Activated CD4-positive, alpha-beta T cell treated with anti-CD3 and anti-CD28 coated beads, Interleukin-2, amount 50 U/mL, for 4 hours (primary cell): ENCODE measurements at places on chromosomes 4 and X.

DNA sequence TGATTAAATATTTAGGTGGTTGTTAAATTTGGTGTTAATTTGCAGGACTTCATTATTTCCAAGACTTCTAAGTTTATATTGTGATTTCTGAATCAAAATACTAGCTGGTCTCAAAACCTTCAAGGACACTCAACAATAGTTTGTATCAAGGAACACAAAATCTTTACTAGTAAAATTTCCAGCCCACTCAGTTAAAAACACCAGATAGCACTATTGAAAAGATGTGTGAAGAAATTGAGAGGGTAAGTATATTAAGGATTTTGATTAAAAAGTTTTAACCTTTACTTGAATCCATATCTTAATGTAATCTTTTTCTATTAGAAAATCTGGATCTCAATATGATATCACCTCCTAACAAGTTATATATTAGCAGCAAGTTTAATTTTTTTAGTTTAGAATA lies 89.3 kb upstream of the UGT8 start:
- no peak for DNase-seq

DNA sequence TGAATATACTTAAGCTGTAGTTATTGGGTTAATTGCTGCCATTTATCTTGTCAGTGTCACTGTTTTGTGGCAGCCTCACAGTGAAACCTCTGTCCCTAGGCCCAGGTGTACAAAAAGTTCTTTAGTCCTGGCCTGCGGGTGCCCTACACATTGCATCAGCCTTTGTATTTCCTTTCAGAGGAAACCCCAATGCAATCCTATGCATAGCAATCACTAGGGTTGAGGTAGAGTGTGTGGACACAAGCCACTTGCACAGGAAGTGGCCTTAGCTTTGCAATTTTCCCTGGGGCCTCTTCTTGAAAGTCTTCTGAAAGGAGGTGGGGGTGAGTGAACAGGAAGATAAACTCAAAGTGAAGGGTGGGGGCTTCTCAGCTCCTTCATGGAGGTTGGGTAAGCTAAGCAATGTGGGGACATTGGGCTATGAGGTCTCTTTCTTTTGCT lies 27.8 kb downstream of the VSIG4 start:
- DNase-seq = no peak

DNA sequence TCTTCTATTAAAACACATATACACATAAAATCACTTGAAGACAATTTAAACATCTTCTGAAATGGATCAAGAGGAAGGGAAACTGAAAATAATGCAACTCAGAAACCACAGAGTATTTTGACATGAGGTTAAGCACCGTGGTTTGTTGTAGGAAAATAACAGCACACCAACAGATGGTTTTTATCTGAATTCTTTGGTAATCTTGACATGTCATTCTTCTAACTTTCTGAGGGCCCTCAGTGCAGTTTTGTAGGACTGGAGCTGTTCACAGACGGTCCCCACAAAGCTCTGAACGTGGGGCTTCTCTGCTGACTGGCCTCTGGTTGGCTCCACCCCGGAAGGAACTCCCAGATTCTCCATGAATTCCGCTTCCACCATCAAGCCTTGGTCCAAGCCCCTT lies 16.0 kb upstream of the TLR8 start:
- DNase-seq = no peak

DNA sequence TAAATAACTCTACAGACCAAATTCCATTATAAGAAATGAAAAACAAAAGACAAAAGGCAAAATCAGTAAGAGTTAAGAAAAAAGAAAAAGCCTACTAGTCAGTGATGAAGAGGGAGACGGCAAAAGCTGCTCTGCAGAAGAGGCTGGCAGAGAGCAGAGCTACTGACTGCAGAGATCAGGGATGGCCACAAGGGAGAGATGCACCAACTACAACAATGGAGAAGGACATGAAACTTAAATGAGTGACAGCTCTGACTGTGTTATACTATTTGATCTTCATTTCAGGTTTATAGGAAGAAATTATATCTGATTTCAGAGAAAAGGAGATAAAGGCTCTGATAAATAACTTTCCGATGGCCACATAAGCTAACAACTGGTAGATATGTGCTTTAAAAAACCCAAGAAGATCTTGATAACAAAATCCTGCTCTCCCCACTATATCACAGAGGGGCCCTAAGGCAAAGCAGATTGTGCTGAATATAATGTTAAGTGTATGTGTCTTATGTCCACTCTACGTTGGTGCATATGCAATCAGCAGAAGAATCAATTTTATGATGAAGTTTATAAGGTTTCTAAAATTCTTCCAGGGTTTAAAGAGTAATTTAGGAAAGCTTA lies 58.4 kb upstream of the COX18 start:
- no peak for DNase-seq

DNA sequence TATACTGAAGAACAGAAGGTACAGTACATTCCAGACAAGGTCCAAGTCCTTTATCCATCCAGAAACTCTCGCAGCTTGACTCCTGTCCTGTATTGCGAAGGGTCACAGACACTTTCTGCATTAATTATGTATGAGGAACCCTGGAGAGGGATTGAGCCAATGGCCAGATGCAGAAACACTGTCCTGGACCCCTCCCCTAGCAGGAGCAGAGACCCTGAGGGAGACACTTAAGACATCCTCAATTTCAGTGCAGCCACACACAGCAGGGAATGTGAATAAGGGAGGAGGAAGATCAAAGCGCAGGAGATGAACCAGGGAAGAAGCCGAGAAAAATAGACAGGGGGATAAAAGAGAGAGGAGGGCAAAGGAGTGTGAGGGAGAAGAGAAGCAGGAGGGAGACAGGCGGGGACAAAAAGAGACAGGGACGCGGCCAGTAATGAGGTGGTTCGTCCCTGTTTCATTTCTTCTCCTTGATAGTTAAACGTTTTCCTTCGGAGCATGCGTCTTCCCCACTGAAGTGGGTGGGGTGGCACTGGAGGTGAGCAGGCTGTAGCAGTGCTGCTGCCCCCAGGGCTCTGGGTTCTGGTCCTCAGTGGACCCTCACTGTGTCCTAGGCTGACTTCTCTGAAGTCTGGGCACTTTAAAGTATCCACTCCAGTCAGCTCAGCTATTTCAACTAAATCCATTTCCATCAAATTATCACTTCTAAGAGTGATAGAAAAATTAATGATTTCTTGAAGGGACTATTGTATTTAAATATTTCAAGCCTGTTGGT lies 356.4 kb upstream of the NOCT start:
- DNase-seq = no peak

DNA sequence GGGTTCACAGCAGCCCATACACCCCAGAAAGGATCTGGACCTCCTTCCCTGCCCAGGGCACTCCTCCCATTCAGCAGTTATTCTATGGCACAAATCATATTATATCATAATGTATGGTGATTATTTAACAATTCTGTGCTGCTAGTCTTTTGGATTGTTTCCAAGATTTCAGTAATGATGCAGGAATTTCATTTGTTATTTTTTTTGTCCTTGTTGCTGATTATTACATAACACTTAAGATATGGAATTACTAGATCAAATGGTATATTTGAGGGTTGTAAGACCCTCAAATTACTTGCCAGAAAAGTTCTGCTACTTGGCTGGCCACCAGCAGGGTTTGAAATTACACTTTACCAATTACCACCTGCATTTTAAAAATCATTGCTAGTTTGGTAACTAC lies 36.4 kb downstream of the QDPR start:
- DNase-seq = no peak

DNA sequence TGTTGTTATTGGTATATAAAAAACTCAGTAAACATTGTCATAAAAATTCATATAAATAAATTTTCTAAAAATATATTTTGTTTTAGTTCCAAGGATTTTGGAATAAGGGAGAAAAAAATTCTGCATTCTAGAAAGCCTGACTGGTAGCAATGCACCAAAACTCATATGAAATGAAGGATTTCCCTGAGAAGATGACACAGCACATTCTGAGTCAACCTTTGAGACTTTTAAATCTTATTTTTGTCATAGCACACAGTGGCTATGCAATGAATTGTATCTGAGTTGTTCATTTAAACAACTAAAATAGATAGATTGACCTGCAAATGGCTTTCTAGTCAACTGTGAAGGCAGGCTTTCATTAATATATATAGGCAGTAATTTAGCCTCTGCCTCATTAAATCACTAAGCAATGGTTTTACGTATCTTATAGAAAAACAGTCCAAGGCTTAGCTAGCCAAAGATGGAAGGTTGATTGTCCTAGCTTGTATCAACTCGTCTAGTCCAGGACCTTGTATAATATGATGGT lies 239.1 kb upstream of the NEIL3 start:
- DNase-seq = no peak

DNA sequence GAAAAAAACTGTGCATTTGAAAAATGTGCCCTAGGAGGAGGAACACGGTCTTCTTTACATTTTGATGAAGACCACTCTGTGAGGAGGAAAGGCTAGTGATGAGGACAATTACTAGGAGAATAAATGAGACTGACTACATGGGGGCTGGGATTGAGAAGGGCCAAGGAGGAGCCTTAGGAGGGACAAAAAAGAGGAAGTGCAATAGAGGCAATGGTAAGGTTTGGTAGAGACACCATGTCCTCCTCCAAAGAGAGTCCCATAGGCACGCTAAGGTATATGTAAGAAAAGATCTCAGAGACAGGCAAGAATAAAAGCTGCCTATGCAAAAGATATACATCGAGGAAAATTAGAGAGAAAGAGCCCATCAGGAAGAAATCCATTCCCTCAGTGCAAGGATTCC lies 336.5 kb upstream of the SFRP2 start:
- no peak for DNase-seq

DNA sequence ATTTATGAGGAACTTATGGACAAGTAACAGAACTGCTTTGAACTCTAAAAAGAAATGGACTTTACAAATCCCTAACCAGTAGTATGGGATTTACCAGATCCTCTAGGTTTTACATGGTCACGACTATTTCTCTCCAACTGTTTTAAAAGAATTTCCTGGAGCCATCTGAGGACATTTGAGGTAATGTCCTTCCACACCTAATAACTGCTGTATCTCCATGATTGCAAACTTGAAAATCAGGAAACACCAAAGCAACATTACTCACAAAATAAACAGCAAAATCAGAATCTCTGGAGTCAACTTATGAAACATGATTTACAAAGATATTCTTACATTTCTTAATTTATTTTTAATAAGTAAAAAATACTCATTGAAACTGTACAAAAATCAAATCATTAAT lies 58.0 kb downstream of the STAP1 start:
- DNase-seq = no peak

GRCh38 chrX:25287521-25287920 lies 271.8 kb upstream of the ARX start:
- DNase-seq = no peak

GRCh38 chrX:153776120-153776599 lies 4.7 kb upstream of the SRPK3 start:
- DNase-seq = no peak

GRCh38 chrX:64975491-64975890 lies 759 bp downstream of the ZC4H2 start:
- DNase-seq = no peak

GRCh38 chr4:18069810-18070209 lies 48.3 kb upstream of the LCORL start:
- DNase-seq = no peak

- no peak for DNase-seq
Observed at GRCh38 chr4:59966758-59967157, 1233.4 kb upstream of the ADGRL3 start.

GRCh38 chrX:38638952-38639529 lies 77.7 kb downstream of the TSPAN7 start:
- no peak for DNase-seq

- DNase-seq = no peak
Observed at GRCh38 chrX:20571611-20572010, 304.9 kb upstream of the RPS6KA3 start.
